Dermis microvascular lymphatic vessel endothelial cell (primary cell): ENCODE measurements at places on chromosomes 5 and 9. TPM values are rescaled to one million over a fixed set of nuclear protein-coding genes. Genes with fewer than 3 reads are reported as not detected.

DNA sequence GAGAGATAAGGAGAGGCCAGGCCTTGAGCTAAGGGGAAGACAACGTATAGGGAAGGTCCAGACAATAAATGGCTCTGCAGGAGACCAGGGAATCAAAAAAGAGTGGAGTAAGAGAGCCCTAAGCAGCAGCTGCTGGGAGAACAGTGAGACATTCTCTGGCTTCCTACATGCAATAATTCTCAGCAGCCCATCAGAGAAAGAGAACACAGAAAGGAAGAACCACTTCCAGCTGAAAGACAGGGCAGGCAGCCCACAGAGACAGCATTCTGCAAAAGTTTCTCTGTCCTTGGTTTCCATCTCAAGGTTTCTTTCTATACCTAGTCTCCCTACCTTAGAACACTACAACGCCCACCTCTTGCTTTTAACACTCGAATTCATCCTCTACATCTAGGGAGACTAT lies 189.9 kb downstream of the DEPDC1B start:
- DNase-seq, result no peak

SLC6A7 gene
- total RNA-seq, result not detected in 2 replicates

GRCh38 chr5:62306896-62307689 lies 1.1 kb downstream of the KIF2A start:
- DNase-seq, result no peak

- DNase-seq, result no peak
Measured at GRCh38 chr5:122779451-122779850, 4.6 kb downstream of the SNX2 start.

SYK gene
- 0.13 TPM in 1 of 2 replicates, not detected in the other for total RNA-seq

GRCh38 chr9:105683688-105684275 lies 10.6 kb upstream of the TMEM38B start:
- no peak for DNase-seq

DNA sequence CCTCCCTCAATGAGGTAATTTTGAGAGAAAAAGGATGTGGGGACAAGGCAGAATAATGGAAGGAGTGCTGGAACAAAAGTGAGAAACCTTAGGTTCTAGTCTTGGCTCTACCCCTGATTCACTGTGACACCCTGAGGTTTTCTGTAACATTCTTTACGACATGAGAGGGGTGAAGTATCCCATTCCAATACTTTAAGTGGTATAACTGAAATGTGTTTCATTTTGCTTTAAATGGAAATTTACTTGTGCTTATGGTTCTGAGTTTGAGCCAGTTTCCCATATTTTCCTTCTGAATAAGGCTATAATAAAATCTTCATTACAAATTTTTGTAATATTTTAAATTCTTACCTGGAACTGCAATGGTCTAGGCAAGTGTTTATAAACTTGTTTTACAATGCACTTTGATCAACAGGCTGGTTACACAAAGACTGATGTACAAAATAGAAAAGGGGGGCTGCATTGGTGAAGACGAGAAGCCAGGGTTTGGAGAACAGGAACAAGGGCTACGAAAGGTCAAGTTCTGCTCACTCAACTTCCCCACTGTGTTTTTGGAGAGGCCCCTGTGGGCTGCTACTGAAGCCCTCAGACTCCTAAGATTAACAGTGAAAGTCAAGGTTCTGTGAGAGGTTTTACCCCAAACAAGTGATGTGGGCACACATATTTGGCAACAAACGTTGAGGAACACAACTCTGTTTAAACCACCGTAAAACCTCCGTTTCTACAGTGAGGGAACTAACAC lies 171.9 kb upstream of the ELL2 start:
- DNase-seq, result no peak

FOXD4L3 gene
- total RNA-seq, result under 0.01 TPM in 1 of 2 replicates, not detected in the other

GRCh38 chr9:7811677-7812076 lies 12.1 kb upstream of the DMAC1 start:
- DNase-seq, result no peak

DNA sequence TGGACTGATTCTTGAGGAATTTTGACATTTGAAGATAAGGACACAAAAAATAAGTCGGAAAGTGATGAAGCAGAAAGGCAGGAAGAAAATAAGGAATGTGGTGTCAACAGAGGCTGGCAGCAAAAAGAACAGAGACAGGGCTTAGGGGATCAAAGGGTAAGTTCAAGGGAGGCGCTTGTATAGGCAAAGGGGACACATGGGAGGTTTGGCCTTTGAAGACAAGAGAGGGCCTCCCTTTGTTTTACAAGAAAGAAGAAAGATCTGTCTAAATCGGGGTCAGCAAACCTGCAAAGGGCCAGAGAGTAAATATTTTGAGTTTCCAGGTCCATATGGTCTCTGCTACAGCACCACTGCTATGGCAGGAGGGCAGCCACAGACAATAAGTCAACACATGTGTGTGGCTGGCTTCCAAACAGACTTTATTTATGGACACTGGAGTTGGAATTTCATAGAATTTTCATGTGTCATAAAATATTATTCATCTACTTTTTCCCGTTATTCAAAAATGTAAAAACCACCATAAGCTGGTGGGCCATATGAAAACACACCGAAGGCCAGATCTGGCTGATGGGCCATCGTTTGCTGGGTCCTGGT lies 112.0 kb upstream of the FBXL7 start:
- no peak for DNase-seq

- no peak for DNase-seq
Measured at GRCh38 chr9:133264235-133264764, 10.7 kb downstream of the ABO start.

GLDC gene
- 3.4 and 11.8 TPM in 2 replicates for total RNA-seq

DNA sequence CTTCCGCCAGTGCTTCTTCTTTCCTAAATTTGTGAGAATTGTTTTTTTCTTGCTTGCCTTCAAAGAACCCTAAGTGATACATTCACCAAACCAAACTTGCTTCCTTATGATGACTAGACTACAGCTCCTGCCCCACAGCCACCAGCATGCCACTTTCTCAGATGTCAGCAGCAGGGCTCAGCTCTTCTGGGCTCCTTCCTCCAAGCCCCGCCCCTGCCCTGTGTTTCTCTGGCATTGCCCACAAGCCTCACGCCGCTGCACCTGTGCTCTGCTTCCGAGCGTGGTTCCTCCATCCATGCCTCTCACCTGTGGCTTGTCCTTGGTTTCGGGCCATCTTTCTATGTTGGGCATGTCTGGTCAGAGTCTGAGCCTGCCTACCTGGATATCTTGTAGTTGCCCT lies 10.6 kb downstream of the UNC5A start:
- no peak for DNase-seq

- DNase-seq, result no peak
Measured at GRCh38 chr9:5518171-5518936, 8.0 kb downstream of the PDCD1LG2 start.

GRCh38 chr5:149636861-149637246 lies 55.6 kb downstream of the ARHGEF37 start:
- peak; percentile 69 for DNase-seq

GRCh38 chr5:40871177-40871576 lies 30.0 kb downstream of the CARD6 start:
- no peak for DNase-seq

- no peak for DNase-seq
Measured at GRCh38 chr5:17187786-17188170, 29.7 kb upstream of the BASP1 start.

DNA sequence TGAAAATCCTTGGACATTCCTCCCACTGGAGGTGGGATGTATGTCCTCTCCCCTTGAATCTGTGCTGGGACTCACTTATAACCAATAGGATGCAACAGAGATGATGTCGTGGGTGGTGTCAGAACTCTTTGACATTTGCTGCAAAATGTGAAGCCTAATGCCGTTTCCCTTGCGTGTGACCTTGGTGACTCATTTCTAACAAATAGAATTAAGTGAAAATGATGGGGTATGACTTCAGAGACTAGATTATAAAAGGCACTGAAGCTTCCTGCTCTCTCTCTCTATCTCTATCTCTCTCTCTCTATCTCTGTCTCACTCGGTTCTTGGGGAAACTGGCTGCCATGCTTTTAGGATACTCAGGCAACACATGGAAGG lies 126.1 kb upstream of the STC2 start:
- peak; percentile 24 for DNase-seq

DNA sequence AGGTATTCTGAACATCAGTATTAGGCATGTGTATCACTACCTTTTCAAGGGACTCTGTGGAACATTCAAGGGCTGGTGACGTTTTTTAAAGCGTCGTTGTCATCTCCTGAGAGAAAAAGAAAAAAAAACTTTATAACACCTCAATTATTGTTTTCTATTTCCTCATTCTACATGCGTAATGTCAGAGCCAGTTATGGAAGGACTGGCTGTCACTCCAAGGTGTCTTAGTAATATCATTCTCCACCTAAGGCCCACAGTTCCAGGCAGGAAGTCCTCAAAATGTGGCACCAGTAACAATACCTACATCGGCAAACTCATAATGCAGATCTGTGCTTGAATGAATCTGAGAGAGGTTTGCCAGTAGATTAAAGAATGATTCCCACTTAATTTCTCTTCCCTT lies 210.2 kb downstream of the SAXO1 start:
- no peak for DNase-seq

STPG3 gene
- not detected in 2 replicates for total RNA-seq

DNA sequence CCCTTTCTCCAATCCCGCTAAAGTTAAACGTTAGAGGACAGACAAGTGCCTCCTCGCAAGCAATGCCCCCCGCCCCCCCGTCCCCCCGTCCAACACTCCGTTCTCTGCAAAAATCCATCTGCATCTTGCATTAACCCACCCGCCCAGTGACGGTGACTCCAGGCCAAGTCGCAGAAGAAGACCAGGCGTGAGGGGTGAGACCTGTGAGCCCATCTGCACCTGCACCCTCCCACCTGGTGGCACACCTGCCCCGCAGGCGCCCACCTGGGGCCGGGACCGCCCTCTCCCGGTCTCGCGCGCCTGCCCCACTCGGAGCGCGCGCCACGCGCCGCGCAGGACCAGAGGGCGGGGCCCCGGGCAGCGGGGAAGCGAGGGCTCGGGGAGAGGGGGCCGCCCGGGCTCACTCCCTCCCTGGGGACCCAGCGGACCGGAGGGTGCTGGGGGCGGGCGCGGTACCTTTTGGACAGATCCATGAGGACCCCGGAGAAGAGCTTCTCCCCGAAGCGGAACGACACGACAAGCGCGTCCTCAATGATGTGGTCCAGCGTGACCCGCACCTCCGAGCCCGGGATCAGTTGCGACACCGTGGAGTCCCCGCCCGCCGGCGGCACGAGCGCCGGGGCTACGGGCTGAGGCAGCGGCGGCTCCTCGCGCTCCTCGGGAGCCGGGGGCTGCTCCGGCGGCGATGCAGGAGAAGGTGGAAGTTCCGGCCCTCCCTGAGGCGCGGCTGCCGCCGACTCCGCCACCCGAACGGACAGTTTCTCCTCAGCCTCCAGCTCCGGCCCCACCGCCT lies 705 bp downstream of the PWWP2A start:
- peak; percentile 31 for DNase-seq

HSPB3 gene
- total RNA-seq, result not detected in 2 replicates

GRCh38 chr5:179343719-179344430 lies 1.4 kb downstream of the ADAMTS2 start:
- DNase-seq, result no peak

F2R gene
- total RNA-seq, result 79.3 and 174 TPM in 2 replicates
